NCI-H524 treated with DMSO at 0.1 percent for 48 hours (cell line): ENCODE measurements at places on chromosomes 13 and 19.

GRCh38 chr13:90717451-90717936 is 630.0 kb upstream of the MIR17HG start:
- no peak for DNase-seq

DNA sequence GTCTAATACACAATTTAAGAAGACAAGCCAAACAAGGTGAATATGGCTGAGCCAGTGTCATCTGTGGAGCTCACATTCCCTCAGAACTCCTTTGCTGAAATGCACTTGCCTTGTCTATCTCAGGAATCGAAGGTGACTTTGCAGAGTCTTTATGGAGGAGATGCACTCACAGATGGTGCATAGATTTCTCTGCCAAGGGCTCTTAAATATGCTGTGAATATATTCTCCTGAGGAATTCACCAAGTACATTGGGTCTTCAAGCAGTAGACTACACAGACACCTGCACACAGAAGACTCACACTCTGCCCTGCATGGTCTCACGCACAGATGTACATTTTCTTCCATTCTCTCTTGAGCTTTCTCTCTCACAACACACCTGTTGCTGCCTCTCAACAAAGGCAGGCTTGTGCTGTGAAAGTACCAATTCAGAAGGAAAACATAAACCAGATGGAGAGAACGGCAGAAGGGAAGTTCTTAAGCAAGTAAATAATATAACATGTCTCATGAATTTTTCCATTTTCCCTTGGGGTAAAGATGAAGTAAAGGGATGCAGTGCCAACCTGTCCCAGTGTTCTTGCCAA is 174.7 kb downstream of the DLEU7 start:
- no peak for DNase-seq

DNA sequence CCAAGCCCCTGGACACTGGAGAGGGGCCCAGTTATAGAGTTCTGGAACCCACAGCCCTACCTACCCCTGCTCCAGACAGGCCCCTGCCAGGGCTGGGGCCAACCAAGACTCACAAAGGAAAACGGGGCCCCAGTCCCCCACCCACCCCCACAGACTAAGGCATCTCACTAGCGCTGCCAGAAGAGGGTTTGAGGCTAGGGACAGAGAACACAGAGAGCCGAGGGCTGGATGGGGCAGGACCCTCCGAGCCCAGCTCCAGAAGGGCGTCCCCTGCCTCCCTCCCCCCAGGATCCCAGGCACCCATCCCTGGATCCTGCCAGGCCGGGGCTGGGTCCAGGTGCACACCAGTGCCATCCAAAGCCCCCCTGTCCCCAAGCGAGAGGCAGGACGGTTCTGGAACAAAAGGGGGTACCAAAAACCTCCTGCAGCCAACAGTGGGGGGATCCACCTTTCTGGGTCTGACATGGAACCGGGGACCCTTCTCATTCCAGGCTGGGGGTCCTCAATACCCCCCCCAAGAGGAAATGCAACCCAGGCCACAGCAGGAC is 4.4 kb upstream of the REXO1 start:
- no peak for DNase-seq

DNA sequence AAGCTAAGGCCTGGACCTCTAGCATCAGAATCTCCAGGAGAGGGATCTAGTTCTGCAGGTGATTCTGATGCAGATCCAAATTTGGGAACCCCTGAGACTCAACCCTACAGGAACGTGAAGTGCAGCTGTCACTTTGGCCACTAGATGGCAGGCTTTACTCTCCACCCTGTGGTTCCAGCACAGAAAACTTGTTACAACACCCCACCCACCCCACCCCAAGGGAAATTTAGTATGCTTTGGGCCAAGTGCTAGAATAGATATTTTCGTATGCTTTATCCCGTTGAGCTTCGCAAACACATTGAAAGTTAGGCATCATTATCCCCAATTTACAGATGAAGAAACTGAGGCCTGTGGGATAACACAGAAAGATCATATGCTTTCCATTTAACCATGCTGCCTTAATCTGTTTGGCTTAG is 232.0 kb downstream of the B3GLCT start:
- no peak for DNase-seq

DNA sequence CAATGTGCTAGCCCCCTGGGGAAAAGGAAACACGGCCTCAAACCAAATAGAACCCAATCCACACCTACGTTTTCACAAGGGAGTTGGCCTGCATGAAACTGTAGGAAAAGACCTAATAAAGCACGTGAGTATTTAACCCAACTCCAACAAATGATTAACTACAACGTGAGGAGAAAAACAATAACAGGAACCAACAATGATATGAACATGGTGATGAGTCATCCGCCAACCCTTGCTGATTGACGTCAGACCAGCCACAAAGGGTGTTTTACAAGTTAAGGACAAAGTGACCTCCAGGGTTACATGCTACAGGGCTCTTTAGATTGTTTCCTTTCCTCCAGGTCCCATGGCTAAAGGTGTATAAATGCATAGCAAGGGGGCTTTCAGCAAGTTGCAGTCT is 460.5 kb downstream of the COG6 start:
- no peak for DNase-seq

DNA sequence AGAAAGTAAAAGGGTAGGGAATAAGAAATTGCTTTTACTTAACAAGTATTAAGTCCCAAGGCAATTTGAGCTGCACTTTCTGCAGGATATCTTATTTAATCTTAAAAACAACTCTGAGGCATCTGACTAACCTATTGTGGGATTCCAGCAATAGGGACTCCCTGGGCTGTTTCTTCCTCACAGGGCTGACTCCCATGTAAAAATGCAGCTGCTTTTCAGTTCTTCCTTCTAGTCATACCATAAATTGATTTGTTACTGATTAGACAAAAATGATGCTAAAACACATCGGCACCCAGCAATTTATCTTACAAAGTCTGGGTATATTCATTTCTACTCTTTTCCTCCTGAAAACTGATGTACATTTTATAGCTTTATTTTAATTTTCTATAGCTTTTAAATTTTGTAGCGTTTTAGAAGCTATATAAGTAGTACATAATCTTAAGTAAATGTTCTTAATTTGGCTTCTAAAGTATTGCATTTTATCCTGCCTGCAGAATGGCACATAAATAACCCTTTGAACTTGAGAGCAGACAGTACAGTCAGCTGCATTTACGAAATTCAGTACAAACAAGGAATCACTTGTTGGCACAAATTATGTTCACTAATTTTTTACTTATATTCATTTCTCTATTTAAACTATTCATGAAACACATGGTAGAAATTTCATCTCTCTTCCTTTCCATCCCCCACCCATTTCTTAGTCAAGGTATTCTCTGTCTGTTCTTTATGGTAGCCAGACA is 102.4 kb upstream of the FRY start:
- no peak for DNase-seq

DNA sequence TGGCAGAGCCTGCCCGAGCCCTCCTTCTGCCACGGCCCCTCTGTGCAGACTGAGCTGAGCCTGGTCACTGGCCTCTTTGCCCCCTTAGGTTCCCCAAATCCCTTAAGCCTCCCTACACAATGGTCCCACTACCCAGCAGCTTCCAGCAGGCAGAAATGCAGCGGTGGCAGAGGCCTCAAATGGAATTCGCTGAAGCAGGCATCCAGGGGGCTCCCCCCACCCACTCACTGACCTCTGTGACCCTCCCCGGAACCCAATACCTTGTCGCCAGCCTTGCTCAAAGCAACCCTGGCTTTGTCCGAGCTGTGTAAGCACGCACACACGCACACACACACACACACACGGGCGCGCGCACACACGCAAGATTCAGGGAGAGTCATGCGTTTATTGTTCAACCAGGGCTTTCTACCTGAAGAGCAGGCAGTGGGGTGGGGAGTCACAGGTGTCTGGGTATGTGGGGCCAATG is at the start of gene LIM2:
Gene LIM2 (minus strand): TSS at position 51 of the 466 bp plus-strand sequence. CDS start 531 bp downstream, outside the sequence.
- DNase-seq: no peak

- no peak for DNase-seq
Measured at GRCh38 chr13:96996886-96997285, 2.6 kb upstream of the OXGR1 start.

DNA sequence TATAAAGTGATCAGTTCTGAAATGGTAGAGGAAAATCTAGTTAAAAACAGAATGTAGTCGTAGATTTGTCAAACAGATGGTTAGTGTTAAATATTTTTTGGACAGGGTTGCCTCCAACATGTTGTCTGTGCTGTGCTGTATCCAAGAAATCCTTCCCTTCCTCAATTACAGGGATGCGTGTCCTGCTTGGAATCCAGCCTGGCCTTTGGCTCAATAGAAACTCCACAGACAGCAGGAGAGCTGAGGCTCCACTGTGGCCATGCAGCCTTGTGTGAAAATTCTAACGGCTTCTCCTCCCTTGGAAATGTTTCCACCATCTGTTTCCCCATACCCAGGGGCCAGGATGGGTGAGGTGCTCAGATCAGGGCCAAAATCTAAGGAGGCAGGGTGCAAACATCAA is 67.7 kb upstream of the USP29 start:
- no peak for DNase-seq

DNA sequence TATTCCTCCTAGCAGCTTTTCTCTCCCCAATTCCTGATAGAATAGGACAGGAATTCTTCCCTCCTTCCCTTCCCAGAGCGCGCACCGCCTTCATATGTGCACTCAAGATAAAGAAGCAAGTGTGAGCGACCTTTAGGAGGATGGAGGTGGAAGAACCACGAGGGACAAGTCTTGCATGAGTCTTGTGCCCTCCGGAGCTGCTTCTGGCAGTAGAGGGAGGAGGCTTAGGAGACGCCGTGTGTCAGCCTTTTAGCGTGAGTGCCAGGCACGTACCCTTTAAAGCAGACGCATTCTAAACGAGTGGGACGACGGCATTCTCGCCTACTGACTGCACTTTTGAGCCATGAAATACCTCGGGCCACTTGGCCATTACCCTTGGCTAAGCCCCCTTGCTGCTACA is 95.4 kb upstream of the RAP2A start:
- DNase-seq: no peak

DNA sequence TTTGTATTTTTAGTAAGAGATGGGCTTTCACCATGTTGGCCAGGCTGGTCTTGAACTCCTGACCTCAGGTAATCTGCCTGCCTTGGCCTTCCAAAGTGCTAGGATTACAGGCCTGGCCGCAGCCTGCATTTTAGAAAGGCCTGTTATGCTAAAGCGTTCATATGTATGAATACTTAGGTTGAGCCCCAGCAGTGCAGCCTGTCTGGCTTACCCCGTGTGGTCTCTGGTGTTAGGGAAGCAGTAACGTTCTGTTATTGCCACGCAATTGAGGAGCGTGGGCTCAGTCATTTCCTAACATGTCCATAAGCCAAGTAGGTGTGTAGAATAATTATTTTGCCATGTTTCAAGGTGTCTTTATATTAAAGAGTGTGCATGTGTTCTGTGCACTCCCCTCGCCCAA is 14.3 kb downstream of the HNRNPM start:
- DNase-seq: no peak

GRCh38 chr13:25300861-25301346 is 521 bp upstream of the NUP58 start:
- no peak for DNase-seq

- no peak for DNase-seq
Measured at GRCh38 chr13:27354379-27354778, 70.0 kb upstream of the GTF3A start.

DNA sequence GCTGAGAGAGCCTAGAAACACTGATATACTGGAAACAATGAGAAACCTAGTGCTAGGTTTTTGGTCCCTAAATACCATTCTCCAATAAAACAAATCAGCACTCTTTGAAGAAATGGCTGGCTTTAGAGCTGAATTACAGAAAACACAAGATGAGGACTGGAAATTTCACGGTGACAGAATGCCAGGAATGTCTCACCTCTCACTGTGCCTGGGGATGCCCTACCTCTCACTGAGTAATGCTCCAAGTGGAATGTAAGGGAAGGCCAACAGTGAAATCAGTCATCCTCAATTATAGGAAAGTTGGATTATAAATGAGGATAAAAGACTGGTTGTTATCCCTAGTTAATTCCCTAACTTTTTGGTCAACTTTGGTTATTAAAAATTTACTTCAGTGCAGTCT is 259.0 kb downstream of the NALCN start:
- DNase-seq: no peak

- no peak for DNase-seq
Measured at GRCh38 chr13:84077271-84077670, 195.0 kb upstream of the SLITRK1 start.

- no peak for DNase-seq
Measured at GRCh38 chr19:56124578-56124977, 3.5 kb upstream of the ZNF787 start.

- DNase-seq: peak; percentile 13
Measured at GRCh38 chr13:46831588-46832194, 34.7 kb upstream of the ESD start.
